ENCODE measurements at places on chromosomes 5 and 9.

GRCh38 chr5:152853361-152853760 lies 448.3 kb upstream of the NMUR2 start:
- no peak for DNase-seq

GRCh38 chr9:125902214-125902613 lies 155.0 kb downstream of the PBX3 start:
- no peak for DNase-seq

GRCh38 chr9:35962126-35962906 lies 4.4 kb upstream of the OR2S2 start:
- DNase-seq, result no peak

DNA sequence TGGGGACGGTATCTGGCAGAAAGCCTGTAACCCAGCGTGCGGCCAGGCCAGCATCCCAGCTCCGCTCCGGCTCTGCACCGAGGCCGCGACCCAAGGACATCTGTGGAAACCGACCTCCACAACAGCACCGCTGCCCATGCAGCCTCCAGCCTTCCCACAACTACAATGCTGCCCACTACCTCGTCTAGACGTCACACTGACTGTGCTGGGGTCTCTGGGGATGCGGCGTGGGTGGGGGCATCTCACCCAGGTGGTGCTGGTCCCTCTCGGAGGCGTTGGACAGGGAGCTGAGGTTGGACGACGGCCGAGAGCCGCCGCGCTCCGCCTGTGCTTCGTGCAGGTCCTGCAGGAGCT lies 14.4 kb upstream of the ZDHHC11 start:
- DNase-seq, result no peak

DNA sequence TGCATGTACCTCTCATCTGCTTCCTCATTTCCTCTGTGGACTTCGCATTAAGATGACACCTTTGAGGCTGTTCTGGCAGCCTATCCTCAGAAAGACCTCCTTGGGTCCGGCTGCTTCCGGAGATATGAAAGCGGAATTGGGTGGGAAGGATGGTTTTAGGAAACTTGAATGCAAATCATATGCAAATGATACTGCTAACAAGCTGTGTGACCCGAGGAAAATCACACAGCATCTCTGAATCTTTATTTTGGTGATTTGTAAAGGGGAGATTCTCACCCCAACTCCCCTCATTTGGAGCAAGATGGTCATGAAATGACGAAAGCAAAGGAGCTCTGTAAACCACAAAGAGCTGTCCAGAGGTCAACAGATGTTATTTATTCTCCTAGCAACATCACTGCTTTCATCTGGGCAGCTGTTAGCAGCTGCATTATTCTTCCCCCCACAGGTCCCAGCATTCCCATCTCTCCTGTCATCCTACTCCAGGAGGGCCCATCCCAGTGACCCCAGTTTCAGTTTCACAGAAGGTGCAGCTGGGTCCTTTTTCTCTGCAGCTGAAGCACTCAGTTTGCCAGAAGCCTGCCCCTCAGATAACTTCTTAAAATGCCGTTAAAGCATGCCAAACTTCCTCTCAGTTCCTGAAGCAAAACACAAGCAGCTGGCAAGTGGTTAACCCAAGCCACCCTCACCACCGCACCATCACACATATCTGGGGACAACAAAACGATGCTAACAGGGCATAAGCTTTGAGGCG lies 269.5 kb downstream of the SEC61B start:
- no peak for DNase-seq

DNA sequence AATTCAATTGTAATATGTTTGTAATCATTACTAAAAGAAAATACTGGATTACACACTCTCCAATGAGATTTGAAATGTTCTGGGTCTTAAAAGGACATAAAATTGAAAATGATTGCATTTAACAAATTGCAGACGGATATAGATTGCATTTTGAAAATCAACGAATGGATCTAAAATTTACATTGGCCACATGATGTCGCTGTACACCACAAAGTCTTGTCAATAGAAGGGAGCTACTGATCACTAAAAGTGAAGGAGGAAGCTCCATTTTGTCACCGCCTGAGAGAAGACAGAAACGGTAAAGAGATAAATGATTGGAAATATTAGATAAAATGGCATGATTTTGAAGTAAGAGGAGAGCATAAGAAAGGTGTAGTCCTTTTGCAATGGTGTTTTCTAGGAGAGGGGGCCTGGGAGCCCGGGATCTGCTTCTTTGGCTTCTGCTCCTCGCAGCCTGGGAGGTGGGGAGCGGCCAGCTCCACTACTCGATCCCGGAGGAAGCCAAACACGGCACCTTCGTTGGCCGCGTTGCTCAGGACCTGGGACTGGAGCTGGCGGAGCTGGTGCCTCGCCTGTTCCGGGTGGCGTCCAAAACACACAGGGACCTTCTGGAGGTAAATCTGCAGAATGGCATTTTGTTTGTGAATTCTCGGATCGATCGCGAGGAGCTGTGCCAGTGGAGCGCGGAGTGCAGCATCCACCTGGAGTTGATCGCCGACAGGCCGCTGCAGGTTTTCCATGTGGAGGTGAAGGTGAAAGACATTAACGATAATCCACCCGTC lies at the start of gene PCDHA1:
PCDHA1 (plus strand) TSS at position 236 of the 782 bp plus-strand sequence.
- no peak for DNase-seq
